ENCODE measurements at places on chromosomes 4 and X.

DNA sequence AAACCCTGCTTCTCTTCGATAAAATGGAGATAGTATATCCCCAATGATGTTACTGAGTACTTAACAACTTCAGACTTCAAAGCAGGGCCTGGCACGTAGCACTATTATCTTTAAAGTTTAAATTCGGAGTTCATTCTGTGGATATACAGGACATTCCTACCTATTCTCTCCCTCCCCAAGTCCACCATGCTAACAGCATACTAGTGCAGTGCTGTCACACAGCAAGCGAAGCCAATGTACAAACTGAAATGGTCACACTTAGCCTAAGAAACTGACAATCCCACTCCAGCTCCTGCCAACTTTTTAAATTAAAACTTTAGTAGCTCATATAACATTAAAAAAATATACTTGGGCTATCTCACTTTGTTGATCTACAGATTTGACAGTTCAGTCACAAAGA, 1.2 kb upstream of the DNAJB14 start:
- DNase-seq, result no peak

GRCh38 chrX:23937100-23937499, 29.3 kb downstream of the CXorf58 start:
- no peak for DNase-seq

- no peak for DNase-seq
These were observed 34.4 kb upstream of the MSMO1 start for GRCh38 chr4:165293061-165293460.

GRCh38 chr4:147407261-147408045, 73.4 kb upstream of the EDNRA start:
- DNase-seq, result no peak

- DNase-seq, result no peak
These were observed 4.8 kb upstream of the SYNPO2 start for GRCh38 chr4:118883861-118884260.

- DNase-seq, result no peak
These were observed 42.3 kb upstream of the FAM156A start for GRCh38 chrX:53000447-53001135.

DNA sequence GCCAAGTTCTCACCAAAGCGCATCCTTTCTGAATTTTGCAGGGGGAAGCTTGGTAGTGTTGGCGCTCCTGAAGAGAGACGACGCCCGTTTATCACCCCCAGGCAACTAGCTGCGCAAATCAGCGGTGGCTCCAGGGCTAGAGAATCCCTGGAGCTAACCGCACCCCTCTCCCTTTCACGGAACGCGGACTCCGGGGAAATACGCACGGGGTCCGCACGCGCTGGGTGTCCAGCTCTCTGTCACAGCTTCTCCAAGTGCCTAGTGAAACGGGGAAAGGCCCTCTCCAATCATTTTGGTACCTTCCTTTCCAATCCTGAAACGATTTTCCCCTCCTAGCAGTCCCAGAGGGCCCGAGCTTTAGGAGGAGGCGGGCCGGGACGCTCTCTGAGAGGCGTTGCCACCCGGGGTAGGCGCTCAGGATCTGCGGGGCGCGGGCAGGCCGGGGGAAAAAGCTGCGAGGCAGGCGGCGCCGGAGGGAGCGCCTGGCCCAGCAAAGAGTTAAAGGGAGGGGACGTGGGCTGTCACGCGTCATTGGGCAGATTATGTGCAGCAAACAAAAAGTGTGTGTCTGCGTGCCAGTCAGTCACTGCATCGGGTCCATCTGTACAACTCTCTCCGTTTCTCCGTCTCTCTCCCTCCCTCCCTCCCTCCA, at the start of gene PRDM8:
Gene PRDM8, plus strand, starts transcription at position 582 of the 652 bp plus-strand sequence. CDS start 2,578 bp downstream, outside the sequence.
- peak; percentile 87 for DNase-seq

DNA sequence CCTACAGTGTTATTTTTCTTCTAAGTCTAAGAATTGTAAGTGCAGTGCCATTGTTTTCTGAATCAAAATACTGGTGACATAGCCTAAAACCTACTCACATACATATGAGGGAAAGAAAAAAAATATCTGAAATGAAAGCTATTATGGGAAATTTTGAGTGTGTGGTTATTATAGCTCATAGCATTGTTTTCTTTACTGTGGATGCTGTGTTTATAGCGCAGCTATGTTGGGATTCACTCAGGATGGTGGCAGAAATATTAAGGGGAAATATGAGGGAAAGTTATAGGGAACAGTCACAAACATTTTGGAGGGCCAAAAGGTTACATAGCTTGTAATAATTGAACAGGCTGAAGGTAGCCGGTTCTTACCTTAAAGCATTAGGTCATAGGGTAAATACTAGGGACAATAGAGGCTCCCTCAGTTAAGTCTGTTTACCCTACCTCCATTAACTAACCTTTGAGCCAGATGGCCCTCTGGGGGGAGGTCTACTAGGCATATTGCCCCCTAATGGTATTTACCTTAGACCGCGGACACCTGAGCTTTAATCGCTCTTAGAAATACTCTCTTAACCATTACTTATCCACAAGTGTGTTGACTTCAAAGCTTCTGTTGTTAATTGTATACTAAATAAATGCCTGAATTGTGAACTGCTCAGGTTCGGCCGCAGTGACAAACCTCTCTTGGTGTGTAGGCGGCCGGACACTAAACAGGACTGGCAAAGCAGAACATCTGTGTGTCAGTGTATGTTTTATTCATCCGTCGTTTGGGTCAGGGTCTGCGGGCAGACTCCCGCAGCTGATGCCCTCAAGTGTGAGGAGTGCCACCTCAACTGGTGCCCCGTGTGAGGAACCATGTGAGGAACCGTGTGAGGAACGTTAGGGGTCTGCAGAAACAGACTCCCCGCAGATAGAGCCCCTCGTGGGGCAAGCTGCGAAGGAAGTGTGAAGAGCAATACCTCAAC, 21.3 kb upstream of the SULT1B1 start:
- no peak for DNase-seq

- DNase-seq, result no peak
These were observed 129.8 kb downstream of the PTTG2 start for GRCh38 chr4:38089961-38090360.

Data from osteoblast (primary cell).